Activated effector memory CD4-positive, alpha-beta T cell treated with Interleukin-2 at 50 U/mL for 16 hours (primary cell): ENCODE measurements at places on chromosomes 12 and 14.
A peak's percentile ranks its signal among the peaks of the same experiment; 100 is the strongest.

DNA sequence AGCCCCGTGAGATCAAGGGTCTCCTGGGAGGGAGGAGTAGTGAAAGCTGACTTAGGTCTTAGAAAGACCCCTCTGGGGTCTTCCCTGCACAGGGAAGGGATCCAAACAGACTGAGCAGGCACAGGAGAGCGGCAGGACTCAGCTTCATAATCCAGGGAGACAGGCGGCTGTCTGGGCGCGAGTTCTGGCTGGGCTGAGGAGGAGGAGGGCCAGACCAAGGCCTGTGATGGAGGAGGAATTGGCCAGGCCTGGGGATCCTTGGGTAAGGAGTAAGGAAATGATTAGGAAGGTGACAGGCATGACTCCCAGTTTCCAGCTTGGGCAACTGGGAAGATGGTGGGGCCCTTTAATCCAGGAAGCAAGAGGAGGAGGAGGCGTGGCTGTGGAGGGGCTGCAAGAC, 93.1 kb downstream of the DICER1 start:
- no peak for DNase-seq

DNA sequence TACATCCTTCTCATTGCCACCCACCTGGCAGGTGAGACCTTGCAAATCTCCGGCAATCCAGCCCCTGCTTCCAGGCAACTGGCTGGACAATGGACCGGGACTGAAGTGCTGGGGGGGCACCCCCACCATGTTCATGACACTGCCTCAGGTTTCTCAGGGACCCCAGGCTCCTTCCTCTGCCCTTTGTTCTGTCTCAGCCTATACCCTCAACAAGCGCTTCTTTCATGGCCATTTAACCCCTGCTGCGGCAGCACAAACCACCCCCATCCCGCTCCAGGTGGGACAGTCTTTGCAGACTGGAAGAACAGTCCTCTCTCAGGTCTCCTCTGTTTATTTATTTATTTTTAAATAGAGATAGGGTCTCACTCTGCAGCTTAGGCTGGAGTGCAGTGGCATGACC, 7.6 kb downstream of the ISM2 start:
- DNase-seq = no peak

DNA sequence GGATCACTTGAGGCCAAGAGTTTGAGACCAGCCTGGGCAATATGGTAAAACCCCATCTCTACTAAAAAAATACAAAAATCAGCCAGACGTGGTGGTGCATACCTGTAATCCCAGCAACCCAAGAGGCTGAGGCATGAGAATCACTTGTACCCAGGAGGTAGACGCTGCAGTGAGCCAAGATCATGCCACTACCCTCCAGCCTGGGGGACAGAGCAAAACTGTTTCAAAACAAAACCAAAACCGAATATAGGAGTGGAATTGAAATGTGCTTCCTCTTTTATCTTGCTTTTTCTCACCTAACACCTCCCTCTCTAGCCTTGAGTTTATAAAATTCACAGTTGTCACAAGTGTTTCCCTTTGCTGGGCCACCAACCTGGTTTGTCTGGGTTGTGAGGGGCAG, 181.9 kb downstream of the PAH start:
- no peak for DNase-seq

- no peak for DNase-seq
These were observed 631 bp upstream of the PTGR2 start for GRCh38 chr14:73851000-73851399.

GRCh38 chr12:89225401-89225800, 126.9 kb downstream of the DUSP6 start:
- peak; percentile 29 for DNase-seq

DNA sequence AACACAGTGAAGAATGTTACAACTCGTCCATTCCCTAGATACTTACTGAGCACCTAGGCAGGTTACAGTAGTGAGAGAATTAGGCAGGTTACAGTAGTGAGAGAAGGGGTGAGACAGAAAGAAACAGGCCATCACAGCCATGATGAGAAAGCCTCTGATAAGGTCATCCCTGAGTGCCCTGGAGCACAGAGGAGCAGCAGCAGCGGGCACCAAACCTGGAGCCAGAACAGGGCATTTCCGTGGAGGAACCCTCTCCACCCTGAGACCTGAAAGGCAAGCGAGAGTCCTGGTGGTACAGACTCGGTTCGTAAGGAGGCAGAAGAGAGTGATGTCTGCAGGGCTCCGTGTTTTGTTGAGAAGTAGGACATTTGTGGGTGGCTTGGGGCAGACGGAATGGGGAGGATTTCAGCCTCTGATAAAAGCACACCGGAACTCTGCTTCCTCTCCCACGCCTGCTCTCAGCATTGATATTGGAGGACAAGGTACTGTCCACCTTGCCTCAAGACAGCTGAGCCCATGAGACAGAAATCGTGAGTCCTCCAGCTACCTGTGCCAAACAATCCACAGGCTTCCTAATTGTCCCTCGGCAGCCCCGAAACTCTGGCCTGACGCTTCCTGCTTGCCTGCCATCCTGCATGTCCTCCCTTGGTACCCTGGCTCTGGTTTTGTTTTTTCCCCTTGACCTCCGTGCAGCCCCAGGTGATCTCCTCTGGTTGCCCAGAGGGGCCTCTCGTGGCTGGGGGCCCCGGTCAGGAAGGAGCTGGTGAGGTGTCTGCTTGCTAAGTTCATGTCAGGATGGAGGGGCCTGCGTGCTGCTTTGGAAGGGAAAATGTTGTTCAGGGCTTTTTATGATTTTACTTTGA, 136.1 kb downstream of the GCH1 start:
- no peak for DNase-seq

GRCh38 chr14:99752486-99753121, 40.6 kb upstream of the EML1 start:
- DNase-seq = no peak

DNA sequence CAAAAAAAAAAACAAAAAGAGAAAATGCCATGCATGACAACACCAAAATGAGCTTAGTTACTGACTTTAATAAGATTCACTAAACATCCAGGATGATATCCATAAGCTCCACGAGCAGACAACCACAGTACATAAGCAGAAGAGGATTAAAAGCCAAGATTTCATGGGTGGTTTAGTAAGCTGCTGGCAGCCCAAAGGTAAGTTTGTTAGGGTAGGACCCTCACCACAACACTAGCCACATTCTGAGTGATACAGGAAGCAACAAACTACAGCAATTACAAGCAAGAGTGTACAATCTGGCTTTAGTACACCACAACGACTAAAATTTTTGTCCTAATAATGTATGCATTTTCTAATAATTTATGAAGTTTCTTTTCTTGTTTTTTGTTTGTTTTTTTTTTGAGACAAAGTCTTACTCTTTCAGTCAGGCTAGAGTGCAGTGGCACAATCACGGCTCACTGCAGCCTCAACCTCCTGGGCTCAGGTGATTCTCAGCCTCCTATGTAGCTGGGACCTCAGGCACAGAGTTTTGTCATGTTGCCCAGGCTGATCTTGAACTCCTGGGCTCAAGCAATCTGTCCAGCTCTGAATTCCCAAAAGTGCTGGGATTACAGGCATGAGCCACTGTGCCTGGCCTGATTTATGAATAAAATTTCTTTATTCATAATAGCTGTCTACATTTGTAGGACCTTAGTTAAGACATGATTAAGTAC, 221.4 kb downstream of the MED13L start:
- DNase-seq = no peak

- no peak for DNase-seq
These were observed 111.0 kb downstream of the TRAFD1 start for GRCh38 chr12:112236386-112236785.

DNA sequence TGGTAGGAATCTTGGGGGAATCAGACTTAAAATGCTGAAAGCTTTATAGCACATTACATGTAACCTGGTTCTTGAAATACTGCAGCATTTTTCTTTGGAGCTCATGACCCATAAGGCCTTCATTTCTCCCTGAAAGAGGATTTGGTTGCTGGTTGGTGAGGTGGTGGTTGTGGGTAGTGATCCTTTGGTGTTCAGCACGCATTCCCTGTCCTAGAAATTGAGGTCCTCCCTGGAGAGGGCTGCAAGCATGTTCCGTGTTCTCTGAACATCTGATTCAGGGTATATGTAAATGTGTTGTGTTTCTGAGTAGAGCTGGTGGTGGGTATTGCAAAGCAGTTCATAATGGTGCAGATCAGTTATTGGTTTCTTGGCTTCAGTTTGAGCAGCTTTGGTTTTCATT, 2.0 kb downstream of the SCN8A start:
- DNase-seq = no peak

DNA sequence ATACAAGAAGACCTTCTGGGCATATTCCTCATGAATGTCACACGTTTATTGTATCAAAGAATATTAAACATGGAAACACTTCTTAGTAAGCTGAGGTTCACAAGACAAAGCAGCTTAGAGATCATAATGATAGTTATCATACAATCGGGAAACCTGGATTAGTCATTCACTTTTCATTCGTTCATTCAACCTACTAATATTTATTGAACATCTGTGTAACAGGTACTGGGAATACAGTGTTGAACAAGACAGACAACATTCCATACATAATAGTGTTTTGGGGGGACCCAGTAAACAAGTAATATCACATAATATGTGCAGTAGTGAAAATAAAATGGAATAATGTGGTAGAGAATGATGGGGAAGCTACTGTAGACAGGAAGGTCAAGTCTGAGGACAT, 100.6 kb upstream of the GRIP1 start:
- no peak for DNase-seq

GRCh38 chr12:121713257-121713777, 765 bp downstream of the TMEM120B start:
- DNase-seq = no peak

DNA sequence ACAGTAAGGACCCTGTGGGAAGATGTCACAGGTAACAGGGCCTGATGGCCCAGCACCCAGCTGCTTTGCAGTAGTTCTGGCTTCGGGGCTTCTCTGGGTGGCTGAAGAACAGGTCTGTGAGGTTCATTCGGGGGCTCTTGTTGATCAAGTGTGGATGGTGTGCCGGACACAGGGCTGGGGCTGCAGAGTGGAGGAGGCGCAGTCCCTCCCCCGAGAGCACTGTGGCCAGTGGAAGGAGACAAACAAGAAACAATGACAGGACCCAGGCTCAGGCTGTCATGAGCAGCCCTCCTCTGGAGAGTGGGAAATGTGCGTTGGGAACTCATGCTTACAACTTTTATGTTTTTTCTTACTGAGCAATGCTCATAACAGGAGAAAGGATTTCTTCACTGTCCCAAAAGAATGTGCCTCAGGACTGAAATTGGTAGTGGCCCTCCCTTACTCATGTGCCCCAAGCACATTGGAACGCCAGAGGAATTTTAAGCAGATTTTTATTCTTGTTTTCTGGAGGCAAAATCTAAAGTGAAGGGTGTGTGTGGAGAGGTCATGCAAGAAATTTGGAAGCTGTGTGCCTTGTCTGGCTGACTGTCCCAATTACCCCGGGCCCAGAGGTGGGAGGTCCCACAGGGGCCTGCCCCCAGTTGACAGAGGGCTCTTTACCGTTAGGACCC, 233.8 kb downstream of the CACNA1C start:
- no peak for DNase-seq

- no peak for DNase-seq
These were observed 45.2 kb upstream of the APPL2 start for GRCh38 chr12:105280966-105281693.

GRCh38 chr14:75277008-75277814, 1.4 kb upstream of the FOS start:
- DNase-seq = peak; percentile 43

- no peak for DNase-seq
These were observed 228.3 kb downstream of the CEP128 start for GRCh38 chr14:80713076-80713850.

DNA sequence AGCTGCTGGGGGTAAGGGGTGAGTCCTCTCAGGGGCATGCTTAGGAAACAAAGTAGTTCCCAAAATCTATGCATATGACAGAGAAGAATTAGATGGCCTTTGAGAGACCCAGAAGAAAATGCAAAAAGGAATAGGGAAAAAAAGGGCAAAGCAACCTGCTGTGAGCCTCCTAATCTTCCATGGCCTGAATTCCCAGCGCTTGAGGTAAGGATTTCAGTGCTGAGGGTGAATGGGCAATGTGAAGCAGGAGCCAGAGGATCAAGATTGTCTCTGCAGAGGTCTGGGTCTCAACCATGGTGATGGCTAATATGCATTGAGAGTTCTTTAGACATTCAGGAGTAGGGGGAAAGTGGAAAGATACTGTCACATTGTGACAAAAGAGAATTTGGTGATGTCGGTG, 31.5 kb downstream of the GPR65 start:
- DNase-seq = no peak

- no peak for DNase-seq
These were observed 189.5 kb downstream of the TTC8 start for GRCh38 chr14:89013698-89014568.

DNA sequence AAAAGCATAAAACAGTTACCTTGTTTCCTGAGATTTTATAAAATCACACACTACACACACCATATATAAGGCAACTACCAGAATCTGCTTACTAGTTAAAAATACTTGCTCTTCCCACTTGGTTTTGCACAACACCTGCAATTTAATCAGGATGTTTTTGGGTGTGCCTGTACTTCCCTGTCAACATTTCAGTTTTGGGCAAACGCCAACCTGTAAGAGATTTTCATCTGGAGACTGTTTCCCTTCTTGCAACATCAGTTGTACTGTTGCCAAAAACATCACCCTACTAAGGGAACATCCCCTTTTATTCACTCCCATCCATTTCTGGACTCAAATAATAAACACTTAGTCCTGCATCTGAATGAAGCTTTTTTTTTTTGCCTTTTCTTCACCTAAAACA, 172.3 kb downstream of the DUSP6 start:
- no peak for DNase-seq

GRCh38 chr14:31578792-31579501, 17.7 kb downstream of the NUBPL start:
- DNase-seq = no peak

DNA sequence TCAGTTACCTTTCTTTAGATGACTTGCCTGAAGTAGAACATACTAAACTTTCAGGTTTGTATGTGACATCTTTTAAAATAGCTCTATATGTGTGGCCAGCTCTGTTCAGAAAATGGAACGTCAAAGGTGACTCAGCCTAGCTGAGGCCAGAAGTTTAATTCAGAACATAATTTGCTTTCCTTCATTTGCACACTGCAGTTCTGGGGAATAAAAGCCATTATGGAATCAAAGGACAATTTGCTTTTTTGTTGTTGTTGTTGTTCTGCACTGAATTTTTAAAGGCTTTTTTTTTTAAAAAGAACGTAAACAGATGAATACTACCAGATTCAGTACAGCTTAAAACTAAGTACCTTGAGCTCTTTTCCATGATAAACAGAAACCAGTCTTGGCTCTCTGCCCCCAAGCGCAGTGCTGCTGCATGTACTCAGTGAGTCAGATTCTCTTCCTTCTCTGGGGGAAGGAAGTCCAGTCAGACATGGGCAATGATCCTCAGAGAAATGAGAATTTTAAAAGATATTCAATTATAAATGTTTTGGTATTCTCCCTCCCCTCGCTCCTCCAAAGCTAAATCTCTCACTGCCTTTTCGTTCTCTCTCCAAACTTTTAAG, 644.2 kb downstream of the NOVA1 start:
- DNase-seq = no peak

DNA sequence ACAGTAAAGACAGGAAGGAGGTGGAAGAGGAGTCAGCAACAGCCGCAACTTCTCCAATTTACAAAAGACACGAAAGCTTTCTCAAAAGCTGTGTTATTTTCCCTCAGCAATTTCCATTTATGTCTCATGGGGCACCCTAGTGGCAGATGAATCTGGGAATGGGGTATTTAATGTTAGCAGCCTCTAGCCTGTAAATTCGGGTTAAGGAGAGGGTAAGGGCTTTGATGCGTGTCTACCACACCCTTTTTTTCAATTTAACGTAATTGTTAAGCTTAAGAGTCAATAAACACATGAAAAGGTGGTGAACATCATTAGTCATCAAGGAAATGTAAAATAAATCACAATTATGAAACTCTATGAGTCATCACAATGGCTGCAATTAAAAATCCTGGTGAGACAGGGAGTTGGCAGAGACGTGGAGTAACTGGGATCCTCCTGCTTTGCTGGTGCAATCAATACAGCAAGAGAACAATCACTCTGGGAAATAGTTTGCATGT, 986.4 kb downstream of the AACS start:
- DNase-seq = no peak
